Nucleus accumbens (tissue), 56 donors: ENCODE measurements at places on chromosomes 2 and 18.

- DNase-seq = no peak
Measured at GRCh38 chr2:75751360-75751759, 40.6 kb upstream of the GCFC2 start.

- DNase-seq = no peak
Measured at GRCh38 chr18:74190086-74190485, 41.8 kb downstream of the TIMM21 start.

DNA sequence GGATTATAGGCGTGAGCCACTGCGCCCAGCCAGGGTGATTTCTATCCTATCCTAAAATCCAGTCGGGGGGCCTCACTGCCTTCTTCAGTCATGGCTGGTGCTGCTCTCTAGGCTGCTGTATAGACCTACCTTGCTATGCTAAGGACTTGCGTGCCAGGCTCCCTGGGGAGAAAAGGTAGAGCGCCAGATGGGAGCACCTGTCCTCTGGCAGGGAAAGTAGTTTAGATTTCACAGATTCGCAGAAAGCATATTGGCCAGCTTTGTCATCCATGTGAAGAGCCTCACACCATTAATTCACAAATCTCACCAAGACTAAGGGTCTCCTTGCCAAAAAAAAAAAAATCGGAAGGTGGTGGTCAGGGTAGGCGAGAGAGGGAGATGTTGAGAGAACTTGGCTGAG lies 217.6 kb downstream of the ATAD2B start:
- DNase-seq = no peak

GRCh38 chr2:74845217-74845751 lies 11.4 kb downstream of the HK2 start:
- DNase-seq = no peak

DNA sequence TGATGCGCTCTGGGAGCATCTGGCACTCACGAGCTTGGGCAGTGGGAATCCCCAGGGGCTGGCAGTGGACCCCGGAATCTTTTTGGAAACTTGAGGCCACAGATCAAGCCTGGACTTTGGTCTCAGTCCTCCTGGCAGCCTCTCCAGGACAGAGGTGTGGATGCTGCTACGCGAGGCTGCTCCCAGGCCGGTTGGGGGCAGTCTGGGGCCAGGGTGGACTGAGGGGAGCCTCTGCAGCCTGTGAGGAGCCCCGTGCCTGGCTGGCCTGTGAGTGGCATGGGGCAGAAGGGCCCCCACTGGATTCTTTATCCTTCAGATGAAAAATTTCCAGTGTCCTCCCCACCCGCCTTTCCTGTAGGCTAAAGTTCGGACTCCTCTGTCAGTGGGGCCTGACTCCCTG lies 12.7 kb upstream of the DES start:
- no peak for DNase-seq
